Fibroblast of skin of left quadriceps (primary cell): ENCODE measurements at places on chromosomes 13 and 19.

GRCh38 chr19:30046522-30046921 is 104.5 kb downstream of the URI1 start:
- DNase-seq, result peak; percentile 0

DNA sequence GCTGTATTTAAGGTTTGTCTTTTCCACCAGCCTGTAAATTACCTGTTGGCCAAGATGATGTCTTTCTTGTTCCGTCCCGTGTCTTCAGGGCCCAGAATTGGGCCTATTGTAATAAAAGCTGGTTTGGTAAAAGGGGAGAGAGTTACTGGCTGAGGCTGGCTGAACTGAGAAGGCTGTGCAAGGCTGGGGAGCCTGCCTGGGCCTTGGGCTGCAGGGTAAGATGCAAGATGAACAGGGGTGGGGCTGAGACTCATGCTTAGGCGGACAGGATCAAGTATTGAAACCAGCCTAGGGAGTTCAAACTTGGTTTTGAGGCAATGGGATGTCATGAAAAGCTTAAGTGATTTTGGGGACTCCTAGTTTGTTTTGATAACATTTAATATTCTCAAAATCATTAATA is 142.3 kb downstream of the PCCA start:
- DNase-seq, result no peak

DNA sequence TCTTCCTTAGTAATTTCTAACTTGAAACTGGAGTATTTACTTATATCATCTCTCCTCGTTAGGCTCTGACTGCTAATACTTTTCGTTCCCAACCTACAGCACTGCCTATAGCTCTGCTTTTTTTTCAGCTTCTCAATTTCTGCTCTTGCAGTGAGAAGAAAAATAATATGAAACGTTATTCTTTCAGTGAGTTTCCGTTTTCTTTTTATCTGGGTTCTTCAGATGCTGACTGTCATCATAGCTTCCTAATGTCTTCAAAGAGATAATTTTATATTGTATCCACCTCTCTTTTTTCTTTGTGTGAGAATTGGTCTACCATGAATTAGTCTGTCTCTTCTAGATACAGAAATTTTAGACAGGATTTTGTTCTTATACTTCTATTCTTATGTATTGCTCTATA is 454.9 kb downstream of the LMO7 start:
- no peak for DNase-seq

GRCh38 chr13:87497426-87497825 is 173.7 kb upstream of the SLITRK5 start:
- DNase-seq, result no peak

GRCh38 chr13:73223372-73223781 is 164.6 kb downstream of the KLF5 start:
- DNase-seq, result no peak

GRCh38 chr19:44757735-44758505 is 9.4 kb downstream of the BCL3 start:
- DNase-seq, result no peak

DNA sequence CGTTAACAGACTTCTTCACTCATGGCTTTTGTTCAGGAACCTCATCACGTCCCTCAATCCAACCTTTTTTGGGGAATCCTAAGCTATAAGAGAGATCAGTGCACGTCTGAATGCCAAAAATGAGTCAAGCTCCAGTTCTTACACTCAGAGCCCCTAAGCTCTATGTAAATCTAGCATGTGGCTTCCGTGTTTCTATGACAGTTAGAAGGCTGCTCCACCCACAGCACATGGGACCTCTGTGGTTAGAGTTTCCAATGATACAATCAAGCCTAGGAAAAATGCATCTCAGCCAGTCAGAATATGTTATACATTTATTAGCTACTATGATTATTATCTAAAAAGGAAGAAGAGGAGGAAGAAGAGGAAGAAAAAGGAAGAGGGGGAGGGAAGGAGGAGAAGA is 135.9 kb downstream of the ENOX1 start:
- DNase-seq, result no peak

DNA sequence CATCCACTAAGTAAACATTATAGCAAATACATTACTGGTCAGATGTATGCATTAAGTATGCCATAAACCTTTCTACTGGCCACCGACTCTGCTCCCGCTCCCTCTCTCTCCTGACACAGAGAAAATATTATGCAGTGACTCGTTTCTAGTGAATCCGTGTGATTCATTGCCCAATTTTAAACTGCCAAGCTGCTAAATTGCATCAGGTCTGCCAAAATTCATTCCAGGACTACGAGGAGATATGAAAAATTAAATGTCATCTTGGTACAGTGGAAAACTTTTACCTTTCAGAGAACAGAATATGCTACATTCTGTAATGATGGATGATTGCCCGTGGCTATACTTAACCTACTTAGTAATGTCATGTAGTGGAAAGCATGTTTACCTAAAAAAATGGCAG is 368.8 kb upstream of the TSHZ3 start:
- peak; percentile 38 for DNase-seq

- no peak for DNase-seq
These were observed 939.0 kb upstream of the SLITRK1 start for GRCh38 chr13:84821261-84821660.
